ENCODE measurements at places on chromosomes 5 and 9.

DNA sequence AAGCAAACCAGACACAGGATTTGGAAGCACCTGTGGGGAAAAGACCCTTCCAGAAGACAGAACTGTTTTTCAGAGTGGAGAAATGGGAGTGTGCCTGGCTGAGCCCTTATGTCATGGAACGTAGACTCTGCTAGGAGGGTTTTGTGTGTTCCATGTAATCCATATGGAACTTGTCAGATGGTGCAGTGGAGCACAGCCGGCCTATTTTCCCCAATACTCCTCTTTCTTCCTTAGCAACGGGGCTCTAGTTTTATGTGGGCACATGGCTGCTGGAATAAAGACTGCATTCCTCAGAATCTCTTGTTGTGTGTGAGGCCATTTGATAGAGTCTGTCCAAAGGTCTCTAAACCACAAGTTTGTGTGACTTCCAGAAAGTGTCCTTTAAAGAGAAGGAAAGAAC is 284.0 kb downstream of the DRD1 start:
- peak; percentile 24 for DNase-seq

DNA sequence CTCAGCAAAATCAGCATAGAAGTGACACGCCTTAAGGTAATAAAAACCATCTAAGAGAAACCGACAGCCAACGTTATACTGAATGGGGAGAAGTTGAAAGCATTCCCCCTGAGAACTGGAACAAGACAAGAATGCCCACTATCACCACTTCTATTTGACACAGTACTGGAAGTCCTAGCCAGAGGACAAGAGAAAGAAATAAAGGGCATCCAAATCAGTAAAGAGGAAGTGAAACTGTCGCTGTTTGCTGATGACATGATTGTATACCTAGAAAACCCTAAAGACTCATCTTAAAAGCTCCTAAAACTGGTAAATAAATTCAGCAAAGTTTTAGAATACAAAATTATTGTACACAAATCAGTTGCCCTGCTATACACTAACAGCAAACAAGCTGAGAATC is 393.3 kb downstream of the KIF4B start:
- DNase-seq, result no peak

- DNase-seq, result no peak
Measured at GRCh38 chr5:54930736-54931135, 54.7 kb downstream of the ESM1 start.

GRCh38 chr5:90690307-90690706 is 131.7 kb downstream of the ADGRV1 start:
- DNase-seq, result no peak

GRCh38 chr5:8461543-8461942 is 592.6 kb downstream of the MTRR start:
- DNase-seq, result no peak

DNA sequence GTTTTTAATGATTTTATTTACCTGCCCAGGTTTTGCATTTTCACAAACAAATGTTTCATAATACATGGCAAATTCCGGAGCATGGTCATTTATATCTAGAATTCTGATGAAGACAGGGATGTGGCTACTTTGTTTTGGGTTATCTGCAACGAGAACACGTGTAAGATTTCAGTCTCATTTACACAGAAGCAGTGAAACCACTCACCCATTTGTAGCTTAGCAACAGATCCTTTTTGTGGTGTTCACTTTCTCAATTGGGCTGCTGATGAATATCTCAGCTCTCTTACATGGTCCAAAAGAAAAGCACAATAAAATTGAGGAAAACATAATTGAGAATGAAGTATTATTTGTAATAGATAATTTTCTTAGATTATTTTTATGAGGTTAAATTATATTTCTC is 148.6 kb downstream of the CDH9 start:
- DNase-seq, result no peak

DNA sequence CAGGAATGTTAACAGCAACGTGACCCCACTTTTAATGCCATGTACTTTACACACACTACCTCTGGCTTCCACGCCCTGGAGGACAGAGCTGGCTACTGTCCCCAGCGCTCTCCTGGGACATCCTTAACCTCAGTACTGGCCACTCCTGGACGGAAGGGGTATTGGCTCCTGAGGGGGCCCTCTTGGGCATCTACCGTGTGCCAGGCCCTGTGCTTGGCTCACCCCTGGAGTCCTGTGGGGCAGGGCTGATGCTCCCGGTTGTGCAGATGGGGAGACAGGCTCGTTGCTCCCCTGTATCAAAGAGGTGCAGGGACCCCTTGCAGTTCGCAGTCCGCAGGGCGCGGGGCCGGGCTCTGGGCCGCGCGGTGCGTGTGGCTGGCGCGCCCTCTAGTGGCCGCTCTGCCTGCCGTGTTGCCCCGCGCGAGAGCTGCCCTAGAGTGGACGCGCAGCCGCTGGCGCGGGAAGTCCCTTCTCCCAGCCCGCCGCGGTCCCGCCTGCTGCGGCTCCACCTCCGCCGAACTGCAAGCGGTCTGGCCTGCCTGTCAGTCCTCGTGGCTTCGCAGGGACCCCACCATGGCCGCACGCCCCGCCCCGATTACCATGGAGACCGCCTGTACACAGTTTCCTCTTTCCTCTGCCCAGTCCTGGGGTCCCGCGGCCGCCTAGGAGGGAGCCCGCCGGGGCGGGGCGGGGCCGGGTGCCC is at the start of gene WDR38:
Gene WDR38 (plus strand): TSS at position 632 of the 703 bp plus-strand sequence. CDS start 72 bp downstream, outside the sequence.
- no peak for DNase-seq

DNA sequence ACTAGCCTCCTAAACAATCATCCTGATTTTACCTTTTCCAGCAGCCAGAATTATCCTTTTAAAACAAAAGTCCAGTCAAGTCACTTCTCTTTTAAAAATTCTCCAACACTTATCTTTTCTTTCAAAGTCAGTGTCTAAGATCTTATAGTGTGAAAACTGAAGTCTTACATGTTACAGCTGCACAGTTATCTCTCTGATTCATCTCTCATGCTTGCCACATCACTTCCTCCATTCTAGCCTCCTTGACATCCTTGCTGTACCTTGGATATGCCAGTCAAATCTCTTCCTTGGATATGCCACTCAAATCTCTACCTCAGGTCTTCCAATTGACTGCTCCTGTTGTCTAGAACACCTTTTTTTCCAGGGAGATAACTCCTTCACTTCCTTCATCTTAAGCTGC is 361.7 kb upstream of the FTMT start:
- no peak for DNase-seq

DNA sequence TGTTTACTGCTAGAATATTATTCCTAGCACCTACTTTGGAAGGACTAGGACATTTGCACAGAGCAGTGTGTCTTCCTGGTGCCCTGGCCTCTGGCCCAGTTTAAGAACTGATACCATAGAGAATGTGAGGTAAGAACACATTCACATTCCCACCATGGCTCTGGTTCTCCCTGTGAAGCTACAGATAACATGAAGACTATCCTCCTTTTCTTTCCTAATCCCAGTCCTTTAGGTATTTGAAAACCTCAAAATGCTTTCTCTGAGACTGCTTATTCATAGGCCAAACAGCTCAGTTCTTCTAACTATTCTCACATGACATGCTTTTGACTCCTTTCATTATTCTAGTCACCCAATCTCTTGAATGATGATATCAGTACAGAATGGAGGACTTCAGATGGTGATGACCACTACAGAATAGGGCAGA is 11.9 kb downstream of the FAM219A start:
- peak; percentile 4 for DNase-seq

Data from NCI-H1694 treated with DMSO at 0.1 percent for 48 hours (cell line).